Stimulated activated CD4-positive, alpha-beta T cell treated with anti-CD3 and anti-CD28 coated beads, TNF-alpha, amount 100 ng/mL, for 48 hours (primary cell): ENCODE measurements at places on chromosomes 5 and 9.

GRCh38 chr9:138105561-138106505 lies 228.3 kb downstream of the CACNA1B start:
- DNase-seq, result no peak

GRCh38 chr5:179125789-179126505 lies 65.8 kb downstream of the ZNF354C start:
- no peak for DNase-seq

DNA sequence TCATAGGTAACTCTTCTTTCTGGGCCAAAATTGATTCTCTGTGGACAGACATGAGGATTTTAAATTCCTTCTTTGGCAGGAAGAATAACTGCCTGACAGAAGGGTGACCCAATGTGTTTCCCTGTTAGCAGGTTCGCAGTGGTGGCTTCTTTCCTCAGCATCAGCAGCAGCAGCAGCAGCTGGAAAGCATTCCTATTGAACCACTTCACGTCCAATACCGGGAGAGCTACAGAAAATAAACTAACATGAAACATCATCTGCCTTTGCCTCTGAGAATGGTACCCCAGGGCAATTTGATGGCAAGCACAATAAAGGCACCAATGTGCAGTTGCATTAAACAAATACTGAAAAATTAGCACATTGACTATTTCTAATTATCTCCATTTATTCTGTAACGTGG lies 214.5 kb downstream of the TMEM167A start:
- DNase-seq, result no peak

DNA sequence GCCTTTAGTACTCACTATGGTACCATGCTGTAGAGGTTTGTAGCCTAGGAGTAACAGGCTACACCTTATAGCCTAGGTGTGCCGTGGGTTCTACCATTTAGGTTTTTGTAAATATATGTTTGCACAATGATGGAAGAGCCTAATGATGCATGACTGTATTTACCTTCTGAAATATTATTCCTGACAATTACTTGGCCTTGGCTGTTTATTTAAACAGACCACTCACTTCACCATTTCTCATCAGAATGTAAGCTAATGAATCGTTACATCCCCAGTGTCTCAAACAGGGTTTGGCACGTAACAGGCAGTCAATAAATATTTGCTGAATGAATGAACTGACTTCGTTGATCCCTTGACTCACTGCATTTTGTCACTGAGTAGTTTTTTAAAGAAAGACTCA lies 93.1 kb downstream of the MED27 start:
- DNase-seq, result no peak

GRCh38 chr9:137491735-137492432 lies 32.8 kb upstream of the NSMF start:
- no peak for DNase-seq
